MV-4-11 (cell line): ENCODE measurements at places on chromosomes 16 and 17.

DNA sequence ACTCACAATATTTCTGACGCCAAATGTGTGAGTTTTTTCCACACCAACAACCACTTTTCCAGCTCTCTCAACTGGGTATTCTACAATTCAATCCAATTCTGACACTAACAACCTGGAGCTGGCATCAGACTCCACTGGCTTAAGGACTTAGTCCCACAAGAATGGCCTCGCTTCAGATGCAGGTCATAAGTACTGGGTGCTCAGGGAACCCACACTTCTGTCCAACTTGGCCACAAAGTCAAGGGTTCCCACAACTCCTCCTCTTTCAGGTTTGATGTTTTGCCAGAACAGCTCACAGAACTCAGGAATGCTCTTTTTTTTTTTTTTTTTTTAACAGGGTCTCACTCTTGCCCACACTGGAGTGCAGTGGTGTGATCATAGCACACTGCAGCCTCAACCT, 56.1 kb upstream of the TMC5 start:
- no peak for DNase-seq

DNA sequence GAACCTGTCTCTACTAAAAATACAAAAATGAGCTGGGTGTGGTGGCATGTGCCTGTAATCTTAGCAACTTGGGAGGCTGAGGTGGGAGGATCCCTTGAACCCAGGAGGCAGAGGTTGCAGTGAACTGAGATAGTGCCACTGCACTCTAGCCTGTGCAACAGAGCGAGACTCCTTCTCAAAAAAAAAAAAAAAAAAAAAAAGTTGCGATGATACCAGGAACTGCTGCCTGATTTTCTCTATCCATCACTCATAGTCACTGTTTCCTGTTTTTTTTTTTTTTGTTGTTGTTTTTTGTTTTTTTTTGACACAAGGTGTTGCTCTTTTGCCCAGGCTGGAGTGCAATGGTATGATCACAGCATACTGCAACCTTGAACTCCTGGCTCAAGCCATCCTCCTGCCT, 59.2 kb downstream of the ABCC1 start:
- DNase-seq: no peak

GRCh38 chr17:59427425-59427921, 96.0 kb downstream of the YPEL2 start:
- DNase-seq: peak; percentile 65

GRCh38 chr17:45791041-45791582, 7.0 kb downstream of the CRHR1 start:
- DNase-seq: no peak

DNA sequence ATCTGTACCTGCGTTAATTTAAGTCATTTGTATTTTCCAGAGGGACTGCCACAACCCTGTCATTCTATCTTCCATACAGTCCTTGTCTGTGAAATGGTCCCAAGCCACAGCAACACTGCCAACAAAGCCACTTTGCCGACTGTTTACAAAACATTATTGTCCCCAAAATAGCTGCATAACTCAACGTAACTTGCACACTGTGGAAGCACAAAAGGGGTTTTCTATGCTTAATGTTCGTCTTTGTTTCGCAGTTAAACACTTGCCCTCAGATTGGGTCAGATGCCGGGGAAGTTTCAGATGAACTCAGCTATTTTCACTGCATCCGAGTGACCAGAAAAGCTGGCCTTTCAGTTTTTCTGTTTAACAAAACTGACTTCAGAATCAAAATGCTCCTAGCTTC, 4.6 kb downstream of the SEC14L5 start:
- DNase-seq: no peak

DNA sequence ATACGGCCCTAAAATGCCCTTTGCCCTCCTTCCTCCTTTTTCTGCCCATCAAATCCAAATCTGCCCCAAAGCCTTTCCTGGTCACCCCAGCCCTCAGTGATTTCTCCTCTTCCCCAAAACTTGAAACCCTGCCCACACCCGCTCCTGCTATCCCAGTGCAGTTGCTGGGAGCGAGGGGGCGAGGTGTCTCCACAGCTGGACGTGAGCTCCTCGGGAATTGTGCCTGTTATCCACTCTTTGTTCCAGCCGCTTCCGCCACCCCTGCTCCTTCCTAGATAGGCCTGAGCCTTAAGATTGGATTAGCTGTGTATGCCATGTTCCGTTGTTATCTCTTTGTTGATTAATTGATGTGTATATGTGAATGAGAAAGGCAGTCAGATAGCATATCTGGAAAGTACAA, 2.6 kb upstream of the KRT35 start:
- DNase-seq: no peak

DNA sequence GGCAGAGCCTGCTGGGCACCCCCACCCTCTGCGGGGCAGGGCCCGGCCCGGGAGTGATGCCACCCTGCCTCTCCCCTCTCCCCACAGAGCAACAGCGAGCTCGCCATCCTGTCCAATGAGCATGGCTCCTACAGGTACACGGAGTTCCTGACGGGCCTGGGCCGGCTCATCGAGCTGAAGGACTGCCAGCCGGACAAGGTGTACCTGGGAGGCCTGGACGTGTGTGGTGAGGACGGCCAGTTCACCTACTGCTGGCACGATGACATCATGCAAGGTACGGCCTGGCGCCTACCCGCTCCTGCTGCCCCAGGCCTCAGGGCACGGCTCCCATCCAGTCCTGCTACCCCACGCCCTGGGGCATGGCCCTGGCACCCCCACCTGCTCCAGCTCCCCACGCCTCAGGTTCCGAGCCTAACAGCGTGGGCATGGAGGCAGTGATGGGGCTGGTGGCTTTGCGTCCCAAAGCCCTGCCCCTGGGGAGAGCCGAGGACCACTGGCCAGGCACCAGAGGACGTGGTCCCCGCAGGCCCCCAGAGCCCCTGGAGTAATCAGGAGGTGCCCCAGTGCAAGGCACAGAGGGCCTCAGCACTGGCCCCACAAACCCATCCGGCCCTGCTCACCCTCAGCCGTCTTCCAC, 38.4 kb downstream of the TSC2 start:
- DNase-seq: no peak

GRCh38 chr17:9475101-9475658, 100.4 kb downstream of the STX8 start:
- DNase-seq: no peak

GRCh38 chr16:64845071-64845470, 276.8 kb downstream of the CDH11 start:
- no peak for DNase-seq
